ENCODE measurements at places on chromosomes 2 and 18.

- no peak for DNase-seq
Measured at GRCh38 chr2:230343747-230344146, 16.8 kb downstream of the SP140L start.

GRCh38 chr2:141582213-141582612 is 548.6 kb downstream of the LRP1B start:
- no peak for DNase-seq

GRCh38 chr2:232328032-232328422 is 50.5 kb upstream of the ALPP start:
- no peak for DNase-seq

GRCh38 chr18:51867767-51868166 is 472.2 kb upstream of the DCC start:
- no peak for DNase-seq

- no peak for DNase-seq
Measured at GRCh38 chr2:42979416-42979869, 187.1 kb upstream of the HAAO start.

DNA sequence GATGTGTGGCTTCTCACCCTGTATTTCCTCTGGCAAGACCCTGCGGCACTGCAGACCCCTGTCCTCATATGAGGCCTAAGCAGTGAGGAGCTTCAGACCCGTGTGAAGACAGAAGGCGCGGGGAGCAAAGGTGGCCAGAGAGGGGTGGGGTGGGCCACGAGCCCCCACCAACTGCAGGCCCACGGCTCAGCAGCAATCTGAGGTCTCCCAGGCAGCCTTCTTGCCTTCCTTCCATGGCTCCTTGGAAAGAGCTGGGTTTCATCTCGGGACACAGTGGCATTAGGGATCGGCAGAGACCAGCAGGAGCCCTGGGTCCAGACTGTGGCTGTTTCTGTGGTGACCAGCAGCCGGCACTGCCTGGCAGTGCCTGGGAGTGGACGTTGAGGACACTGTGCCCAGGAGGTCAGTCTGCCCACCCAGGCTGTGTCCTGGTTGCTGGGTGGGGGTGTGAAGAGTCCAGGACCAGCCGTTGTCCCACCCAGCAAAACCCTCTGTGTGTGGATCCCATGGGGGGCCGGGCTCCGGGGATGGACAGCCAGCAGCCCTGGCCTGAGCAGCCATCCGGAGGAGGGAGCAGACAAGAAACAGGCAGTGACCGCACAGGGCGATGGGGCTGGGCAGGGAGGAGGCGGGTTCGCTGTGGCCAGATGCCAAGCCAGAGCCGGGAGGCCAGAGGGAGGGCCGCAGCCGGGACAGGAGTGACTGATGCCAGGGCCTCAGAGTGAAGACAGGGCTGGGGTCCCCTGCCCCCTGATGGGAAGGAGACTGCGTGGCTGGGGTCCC is 73.8 kb downstream of the RRM2 start:
- DNase-seq: no peak

DNA sequence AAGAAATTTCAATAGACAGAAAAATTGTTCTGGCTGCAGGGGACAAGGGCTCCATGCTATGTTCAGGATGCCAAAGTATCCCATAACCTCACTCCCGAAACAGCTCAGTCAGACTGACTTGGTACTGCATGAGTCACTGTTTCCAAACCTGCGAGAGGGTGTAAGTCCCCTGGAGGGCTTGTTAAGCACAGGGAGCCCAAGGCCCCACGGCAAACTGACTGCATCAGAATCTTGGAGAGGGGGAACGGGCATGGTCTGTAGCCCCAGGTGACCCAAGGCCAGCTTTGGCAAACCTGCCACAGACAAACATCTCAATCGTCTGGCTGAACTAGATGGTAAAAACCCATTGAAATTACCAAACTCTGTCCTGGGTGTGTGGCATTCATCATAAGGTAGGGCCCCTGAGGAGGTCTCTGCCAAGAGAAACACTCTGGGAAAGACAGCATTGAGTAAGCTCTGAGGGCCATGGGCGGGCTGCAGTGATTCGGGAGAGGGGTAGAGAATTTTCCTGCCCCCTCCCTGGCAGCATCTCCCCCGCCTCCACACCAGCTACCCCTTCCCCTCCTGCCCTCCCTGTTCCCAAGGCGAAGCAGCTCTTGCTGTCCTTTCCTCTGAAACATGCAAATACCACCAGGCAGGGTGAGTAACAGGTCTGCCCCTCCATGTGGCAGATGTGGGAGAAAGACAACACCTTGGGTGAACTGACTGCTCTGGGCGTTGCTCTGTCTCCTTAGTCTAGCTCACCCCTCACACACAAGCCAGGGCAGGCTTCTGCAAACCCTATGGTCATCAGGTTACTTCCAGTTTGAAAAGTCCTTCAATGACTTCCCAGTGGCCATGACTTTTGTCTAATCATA is 274.7 kb upstream of the SIX2 start:
- no peak for DNase-seq

DNA sequence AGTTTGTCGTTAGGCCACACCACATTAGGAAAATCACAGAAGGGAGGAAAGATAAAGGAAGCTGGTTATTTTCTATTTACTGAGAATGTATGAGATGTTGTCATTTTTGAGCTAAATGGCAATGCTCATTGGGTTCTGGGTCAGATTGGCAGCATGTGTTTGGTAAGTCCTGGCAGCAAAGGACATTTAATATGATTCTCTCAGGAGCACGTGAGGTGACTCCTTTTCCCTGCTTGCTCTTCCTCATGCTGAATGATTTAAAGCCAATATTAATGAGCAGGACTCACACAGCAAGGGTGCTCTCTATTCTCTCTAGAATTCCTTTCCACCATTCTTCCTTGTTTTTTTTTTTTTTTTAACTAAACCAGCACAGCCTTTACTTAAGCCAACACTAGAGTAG is 298.2 kb downstream of the XIRP2 start:
- DNase-seq: no peak

GRCh38 chr2:9694661-9695234 is 64.0 kb upstream of the YWHAQ start:
- no peak for DNase-seq

GRCh38 chr2:17846676-17847075 is 30.4 kb downstream of the MSGN1 start:
- no peak for DNase-seq

- no peak for DNase-seq
Measured at GRCh38 chr2:150144546-150145298, 342.7 kb downstream of the RND3 start.

- no peak for DNase-seq
Measured at GRCh38 chr18:25819746-25820363, 270.6 kb downstream of the SS18 start.

DNA sequence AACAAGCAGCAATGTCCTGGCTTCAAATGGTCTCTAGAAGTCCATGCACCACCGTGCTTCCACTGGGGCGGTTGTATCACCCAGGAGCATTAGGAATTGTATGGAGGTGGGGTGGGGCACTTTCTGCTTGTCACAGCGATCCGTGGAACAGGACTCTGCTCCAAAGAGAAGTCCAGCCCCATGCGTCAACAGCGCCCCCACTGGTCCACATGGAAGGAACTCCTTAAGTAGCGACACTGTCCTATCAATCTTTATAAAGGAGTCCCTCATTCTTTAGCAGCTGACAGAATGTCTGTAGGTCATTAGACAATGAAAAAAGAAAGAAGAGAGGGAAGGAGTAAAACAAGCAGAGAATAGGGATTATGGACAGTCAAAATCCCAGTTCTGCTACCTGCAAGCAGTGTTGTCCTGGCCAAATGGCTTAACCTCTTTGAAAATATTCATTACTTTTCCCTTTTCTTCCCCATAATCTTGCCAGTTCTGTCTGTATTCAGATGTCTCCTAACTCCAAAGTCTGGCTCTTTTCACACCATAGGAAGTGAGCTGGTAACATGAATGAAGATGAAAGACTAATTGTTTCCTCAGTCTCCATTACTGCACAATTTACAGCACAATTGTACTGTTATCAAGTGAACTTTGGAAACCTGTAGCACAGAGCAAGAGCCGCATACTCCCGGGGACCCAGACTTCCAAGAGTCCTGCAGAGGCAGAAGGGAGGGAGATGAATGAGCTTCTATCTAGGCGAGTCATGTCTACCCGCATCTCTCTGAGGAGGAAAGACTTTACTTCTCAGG is 9.9 kb downstream of the NFE2L2 start:
- DNase-seq: no peak

- DNase-seq: no peak
Measured at GRCh38 chr2:85976106-85976920, 87.5 kb upstream of the ST3GAL5 start.

DNA sequence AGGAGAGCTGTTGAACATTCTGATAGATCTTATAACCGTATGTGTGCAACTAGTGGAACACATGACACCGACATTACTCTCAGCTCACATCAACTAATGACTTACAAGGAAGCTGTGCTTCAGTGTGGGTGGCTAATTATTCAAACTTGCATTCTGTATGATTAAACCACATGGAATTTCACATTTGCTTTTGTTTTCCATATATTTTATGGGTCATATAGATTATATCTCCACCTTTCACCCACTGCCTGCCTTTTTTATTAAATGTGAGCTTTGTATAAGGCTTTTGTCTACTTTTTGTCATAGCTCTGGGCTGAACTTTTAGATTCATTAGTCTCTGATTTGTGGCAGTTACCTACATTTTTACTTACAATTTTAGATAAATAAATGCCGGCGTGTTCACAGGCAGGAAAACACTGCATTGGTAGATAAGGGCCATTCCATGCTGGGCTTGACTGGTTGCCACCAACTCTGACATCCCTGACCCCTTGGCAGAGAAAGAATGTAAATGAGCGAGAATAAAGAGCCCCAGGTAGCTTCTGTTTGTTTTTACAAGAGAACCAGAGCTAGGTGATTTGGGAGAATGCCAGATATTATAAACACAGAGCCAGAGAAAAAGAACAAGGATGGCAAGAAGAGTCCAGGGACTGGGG is 35.7 kb downstream of the LYPD6 start:
- no peak for DNase-seq

DNA sequence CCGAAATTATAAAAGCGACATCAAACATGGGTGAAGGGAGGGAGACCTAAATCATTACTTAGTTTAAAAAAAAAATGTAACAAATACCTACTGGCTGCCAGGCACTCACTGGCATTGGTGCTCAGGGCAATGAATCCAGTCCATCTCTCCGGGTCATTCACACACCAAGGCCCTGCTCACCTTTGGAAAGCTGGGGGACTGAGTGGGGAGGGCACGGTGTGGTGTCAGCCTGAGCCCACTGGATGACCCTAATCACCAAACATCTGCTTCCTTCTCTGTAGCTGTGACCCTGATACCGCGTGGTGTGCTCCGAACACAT is 336 bp upstream of the DDX1 start:
- DNase-seq: no peak

- no peak for DNase-seq
Measured at GRCh38 chr2:152418688-152419087, 83.7 kb downstream of the FMNL2 start.

GRCh38 chr2:130760754-130761751 is 5.7 kb downstream of the AMER3 start:
- DNase-seq: no peak

GRCh38 chr2:164899121-164899520 is 56.2 kb downstream of the SLC38A11 start:
- DNase-seq: no peak

DNA sequence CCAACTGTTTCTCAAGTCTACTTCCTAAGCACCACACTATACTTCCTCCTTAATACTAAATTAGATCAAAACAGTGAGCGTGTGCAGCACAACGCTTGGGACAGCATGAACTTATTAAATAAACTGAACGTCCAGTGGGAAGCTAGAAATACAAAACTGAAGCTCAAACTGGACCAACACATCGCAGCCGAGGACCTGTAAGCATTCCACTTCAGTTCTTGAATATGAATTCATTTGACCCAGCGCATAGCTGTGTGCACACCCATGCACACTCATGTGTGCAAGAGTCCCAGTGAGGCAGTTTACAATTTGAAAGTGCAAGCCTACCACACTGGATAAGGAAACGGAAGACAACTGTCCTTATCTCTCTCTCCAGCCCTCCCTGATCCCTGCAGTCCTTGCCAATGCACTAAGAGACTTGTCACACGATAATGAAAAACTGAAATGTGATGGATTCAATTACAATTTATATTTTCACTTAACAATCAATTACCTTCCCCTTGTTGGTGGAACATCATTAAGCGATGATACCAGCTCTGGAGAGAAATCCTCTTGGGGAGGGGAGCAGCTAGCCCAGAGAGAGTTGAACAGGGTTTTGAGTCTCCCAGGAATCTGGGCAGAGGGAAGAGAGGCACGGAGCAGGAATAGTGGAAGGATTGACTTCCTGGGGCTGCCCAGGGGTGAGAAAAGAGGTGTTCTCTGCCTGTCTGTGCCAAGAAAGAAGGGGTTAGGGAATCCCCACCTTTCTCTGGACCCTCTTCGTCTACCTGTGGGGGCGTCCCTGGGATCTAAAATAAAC is 186.5 kb upstream of the KLHL29 start:
- DNase-seq: no peak

GRCh38 chr2:23480957-23481797 is 96.2 kb downstream of the KLHL29 start:
- DNase-seq: no peak

DNA sequence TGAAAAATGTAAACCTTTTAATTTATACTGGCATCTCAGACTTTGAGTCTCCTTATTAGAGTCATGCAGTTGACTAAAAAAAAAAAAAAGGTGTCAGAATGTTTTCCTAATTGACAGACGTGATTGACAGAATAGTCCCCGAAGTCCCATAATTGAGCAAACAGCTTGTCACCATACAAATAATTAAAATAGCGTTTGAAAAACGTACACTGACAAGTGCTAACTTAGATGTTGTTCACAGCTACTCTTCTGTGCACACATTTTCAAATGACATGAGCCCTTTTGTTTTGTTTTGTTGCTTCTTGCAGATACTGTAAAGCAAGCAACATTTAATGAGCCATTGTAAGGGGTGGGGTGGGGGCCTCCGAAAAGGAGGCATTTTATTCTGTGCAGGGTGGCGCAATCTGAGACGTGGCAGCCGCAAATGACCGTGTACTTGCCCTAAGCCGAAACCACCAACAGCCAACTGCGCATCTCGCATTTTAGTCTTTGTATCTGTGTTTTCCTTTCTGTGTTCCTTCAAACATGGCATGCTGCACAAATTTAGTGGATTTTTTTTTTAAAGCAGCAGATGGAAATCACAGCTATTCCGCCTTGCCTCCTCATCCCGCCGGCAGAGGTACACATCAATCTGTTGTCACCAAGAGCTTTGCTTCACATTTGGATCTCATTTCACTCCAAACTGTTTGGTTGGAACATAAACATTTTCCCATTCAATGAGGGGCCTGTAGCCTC is 52.4 kb downstream of the LPIN1 start:
- DNase-seq: no peak

- DNase-seq: no peak
Measured at GRCh38 chr2:227454323-227454860, 17.6 kb upstream of the AGFG1 start.

- DNase-seq: no peak
Measured at GRCh38 chr2:95061601-95062183, 36.2 kb downstream of the MAL start.

DNA sequence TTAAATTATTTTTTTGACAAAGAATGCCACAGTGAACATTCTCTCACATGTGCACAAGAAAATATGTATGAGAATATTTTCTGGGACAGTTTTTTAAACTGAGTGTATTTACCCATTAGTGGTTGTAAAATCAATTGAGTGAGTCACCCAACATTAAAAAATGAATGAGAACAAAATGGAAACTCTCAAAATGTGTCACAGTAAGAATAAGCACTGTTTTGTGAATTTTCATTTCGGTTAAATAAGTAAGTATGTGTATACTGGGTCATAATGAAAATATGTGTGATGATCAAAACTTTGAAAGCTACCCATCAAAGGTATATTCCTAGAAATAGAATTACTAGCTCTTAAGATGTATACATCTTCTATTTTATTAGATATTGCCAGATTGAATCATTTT is 11.6 kb downstream of the BABAM2 start:
- DNase-seq: no peak

GRCh38 chr2:152432206-152432653 is 97.3 kb downstream of the FMNL2 start:
- DNase-seq: no peak
